Ascending aorta (tissue), 2 donors: ENCODE measurements at places on chromosomes 2 and 18.

GRCh38 chr18:52387175-52387574 is 47.2 kb downstream of the DCC start:
- DNase-seq, result no peak

DNA sequence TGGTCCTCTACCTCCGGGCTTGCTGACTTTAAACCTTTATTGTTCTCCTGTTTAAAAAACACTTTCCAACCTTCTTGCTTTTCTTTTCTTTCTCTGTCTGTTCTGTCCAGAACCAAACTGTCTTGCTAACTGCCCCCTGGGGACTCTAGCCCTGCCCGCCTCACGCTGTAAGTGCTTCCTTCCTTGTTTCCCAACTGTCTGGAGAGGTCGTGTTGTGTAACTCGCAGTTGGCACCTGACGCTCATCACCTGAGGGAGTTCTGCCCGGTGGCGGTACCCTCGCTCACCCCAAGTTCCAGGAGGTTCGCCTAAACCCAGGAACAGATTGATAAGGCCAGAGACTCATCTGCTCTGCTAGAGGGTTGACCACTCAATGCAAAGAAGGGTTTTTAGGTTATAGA is 123.4 kb downstream of the MTCL1 start:
- DNase-seq, result no peak

GRCh38 chr2:72920318-72921087 is 3.2 kb downstream of the EMX1 start:
- no peak for DNase-seq

- no peak for DNase-seq
Observed at GRCh38 chr2:217732992-217733391, 269.8 kb downstream of the TNS1 start.

- peak; percentile 51 for DNase-seq
Observed at GRCh38 chr2:151947813-151948165, 119.6 kb upstream of the ARL5A start.

DNA sequence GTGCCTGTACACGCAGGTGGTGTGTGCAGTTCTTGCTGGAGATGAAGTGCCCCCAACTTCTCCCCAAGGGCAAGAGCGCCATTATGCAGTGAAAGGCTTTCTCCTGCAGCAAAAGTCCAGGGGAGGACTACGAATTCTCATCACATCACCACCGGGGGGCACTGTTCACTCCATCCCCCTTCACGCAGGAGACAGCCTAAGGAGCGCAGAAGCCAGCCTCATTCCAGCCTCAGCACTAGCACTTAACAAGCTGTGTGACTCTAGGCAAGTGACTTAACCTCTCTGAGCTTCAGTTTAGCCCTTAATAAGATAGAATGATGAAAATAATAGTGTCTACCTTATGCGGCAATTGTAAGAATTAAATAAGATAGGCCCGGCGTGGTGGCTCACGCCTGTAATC is 32.3 kb downstream of the DNMT3A start:
- no peak for DNase-seq

DNA sequence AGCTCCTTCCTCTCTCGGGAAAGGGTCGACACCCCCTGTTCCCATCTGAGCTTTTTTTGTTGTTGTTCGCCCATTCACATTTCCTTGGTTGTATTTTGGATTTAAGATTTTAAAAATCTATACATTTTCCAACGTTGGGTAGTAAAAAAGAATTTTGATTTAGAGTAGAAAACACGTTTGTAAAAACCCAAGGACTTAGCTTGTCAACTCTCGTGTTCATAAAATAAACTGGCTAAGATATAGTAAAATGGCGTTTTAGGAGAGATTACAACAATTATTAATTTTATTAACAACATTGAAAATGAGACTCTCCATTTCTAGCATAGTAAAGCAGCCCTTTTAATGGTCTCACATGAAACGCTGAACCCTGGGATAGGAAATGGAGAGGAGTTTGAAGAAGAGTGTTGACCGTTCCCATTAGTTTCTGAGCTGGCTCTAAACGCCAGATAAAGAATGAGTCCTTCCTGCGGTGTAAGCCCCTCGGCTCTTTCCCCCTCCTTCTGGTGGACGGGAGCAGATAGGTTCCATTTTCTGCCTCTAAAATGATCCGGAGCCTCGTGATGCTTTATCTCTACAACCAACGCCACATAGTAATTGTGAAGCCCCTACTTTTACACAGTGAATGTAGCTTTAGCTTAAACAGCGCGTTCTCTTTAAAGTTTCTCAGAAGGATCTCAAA is 24.0 kb upstream of the ZNF516 start:
- no peak for DNase-seq

DNA sequence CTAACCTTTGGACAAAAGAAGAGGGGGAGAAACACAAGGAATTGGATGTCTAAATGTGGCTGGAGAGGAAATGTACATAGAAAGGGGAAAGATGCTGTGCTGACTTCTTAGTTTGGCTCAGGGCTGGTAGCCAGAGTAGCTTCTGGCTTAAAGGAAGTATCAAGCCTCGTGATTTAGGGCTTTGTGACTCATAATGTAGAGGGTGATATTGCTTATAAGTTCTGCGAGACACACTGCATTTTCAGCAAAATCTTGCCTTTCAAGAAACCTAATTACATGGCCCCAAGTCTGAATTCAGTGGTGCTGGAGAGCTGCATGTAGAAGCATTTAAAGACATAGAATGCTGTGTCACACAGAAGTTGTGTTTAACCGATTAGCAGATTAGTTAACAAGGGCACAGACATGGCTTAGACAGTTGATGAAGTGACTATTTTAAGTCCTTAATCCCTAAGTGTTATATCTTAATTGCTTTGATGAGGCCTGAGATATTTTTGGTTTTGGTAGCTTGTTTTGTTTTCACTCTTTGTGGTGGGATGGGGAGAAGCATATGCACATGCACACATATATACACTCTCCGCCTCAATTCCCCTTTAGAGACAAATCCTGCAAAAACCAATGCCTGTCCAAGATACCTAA is 66.4 kb downstream of the EPAS1 start:
- DNase-seq, result no peak

DNA sequence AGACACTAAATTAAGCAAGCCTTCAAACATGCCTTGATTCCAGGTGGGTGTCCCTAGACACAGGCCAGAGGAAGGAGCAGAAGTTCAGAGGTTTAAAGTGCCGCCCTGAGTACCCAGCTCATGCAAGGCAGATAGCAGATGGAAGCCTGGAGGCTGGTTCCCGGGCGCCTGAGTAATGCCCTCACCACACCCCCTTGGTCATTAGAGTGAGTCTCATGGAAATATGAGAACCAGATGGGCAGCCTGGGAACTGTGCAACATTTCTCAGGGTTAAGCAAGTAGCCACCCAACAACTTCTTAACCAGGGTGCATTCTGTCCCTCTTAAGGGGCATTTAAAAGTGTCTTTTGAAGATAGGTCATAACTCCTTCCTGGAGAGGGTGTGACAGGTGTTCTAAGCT is 44.1 kb downstream of the TGFA start:
- no peak for DNase-seq

- no peak for DNase-seq
Observed at GRCh38 chr2:179579800-179580199, 281.6 kb downstream of the ZNF385B start.

GRCh38 chr2:172829229-172829628 is 93.6 kb downstream of the RAPGEF4 start:
- DNase-seq, result no peak

DNA sequence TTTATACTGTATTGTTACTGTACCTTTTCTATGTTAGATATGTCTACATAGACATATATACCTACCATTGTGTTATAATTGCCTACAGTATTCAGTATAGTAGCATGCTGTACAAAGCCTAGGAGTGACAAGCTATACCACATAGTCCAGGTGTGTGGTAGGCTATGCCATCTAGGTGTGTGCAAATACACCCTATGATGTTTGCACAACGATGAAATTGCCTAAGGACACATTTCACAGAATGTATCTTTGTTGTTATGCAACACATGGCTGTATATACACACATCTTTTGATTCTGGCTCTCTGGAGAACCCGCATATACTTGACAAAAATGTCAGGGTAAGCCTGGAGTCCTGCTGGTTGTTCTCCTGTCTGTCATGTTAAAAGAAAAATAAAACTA is 85.1 kb downstream of the BCL2L11 start:
- no peak for DNase-seq

DNA sequence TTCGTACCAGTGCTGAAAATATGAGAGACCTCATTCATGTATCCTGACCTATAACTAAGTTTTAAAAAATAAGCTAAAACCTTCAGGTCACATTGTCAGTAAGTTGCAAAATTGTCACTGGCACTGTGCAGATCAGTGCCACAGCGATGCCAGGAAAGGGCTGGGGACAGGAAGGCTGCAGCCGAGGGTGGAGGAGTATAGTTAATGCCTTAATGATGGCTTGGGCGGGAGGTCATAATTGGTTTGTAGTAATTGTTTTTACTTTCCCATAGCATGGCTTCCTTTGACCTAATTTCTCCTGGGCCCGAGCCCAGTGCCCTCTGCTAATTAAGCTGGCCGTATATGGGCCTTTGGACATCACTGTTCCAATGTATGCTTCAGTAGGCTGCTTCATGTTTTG is 47.2 kb upstream of the RAB12 start:
- DNase-seq, result no peak

DNA sequence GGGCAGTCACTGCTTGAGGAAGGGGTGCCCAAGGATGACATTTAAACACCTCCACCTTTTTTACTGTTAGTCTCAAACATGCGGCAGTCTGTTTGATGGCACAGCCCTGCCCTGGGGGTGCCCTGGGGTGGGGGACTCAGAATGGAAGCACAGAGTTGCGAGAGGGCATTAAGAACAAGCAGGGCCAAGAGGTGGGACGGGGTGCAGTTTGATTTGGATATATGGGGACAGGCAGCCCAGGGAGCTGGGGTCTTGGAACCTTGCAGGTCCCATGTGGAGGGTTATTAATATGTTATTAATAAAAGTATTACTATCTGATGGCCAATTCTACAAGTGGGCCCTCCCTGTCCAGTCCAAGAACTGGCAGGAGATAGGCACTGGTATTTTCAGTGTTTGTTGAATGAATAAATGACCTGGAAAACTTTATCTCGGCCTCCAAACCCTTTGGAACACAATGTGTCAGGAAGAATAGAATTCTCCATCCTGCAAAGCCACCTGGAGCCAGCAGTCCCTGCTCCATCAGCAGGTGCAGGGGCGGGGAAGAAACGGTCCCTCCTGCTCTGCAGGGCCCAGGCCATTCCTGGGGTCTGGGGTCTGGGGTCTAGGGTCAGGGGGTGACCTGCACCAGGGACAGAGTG is 25.2 kb downstream of the SDC1 start:
- no peak for DNase-seq

- DNase-seq, result no peak
Observed at GRCh38 chr2:40227210-40227609, 224.7 kb downstream of the SLC8A1 start.

- DNase-seq, result peak; percentile 48
Observed at GRCh38 chr2:240601831-240602160, 15.3 kb downstream of the CAPN10 start.

GRCh38 chr18:28176698-28176947 is 307 bp downstream of the CDH2 start:
- no peak for DNase-seq

DNA sequence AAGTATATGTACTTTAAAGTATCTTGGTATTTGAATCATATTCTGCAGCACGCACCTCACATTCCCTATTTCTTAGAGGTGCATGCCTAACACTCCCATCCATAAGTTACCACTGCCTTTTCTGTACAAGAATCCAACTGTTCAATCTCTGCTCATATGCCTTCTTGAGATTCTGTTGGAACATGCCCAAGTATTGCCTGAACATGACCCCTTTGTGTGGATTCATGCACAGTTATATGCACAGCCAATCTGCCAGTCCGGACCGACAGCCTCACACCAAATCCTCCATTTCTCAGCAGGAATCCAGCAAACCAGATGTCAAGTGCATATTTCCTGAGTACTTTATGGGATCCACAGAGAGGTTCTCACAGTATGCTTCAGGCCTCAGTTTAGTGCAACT is 222.0 kb downstream of the TMEM182 start:
- DNase-seq, result no peak
